ENCODE measurements at places on chromosomes 11 and 22.

DNA sequence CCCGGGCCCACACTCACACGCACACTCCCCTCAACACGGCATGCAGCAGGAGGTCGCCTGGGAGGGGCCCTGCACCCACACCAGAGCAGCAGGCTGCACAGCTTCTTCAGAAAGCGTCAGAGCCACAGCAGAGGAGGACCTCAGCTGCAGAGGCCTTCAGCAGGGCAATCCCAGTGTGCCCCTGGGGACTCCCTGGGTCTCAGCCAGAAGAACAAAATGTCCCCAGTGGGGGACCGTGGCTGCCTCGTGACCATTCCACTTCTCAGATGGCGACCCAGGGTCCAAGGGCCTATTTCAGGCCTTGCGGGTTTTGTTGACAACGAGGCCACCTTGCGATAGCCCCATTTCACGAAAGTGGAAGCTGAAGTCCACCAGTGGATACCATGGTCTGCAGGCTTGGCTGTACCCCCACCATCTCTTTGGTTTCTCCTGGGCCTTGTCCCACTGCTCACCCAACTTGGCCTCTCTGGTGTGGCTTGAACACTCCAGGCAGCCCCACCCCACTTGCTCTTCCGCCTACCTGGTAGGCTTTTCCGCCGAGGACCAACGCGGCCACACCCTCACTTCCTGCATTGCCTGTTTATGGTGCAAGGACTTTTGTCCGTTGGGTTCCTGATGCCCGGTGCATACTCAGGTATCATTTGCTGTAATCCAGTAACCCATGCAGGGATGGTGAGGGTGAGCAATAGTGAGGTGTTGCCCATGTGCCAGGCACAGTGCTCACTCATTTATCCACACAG, 38.1 kb downstream of the MB start:
- no peak for DNase-seq

DNA sequence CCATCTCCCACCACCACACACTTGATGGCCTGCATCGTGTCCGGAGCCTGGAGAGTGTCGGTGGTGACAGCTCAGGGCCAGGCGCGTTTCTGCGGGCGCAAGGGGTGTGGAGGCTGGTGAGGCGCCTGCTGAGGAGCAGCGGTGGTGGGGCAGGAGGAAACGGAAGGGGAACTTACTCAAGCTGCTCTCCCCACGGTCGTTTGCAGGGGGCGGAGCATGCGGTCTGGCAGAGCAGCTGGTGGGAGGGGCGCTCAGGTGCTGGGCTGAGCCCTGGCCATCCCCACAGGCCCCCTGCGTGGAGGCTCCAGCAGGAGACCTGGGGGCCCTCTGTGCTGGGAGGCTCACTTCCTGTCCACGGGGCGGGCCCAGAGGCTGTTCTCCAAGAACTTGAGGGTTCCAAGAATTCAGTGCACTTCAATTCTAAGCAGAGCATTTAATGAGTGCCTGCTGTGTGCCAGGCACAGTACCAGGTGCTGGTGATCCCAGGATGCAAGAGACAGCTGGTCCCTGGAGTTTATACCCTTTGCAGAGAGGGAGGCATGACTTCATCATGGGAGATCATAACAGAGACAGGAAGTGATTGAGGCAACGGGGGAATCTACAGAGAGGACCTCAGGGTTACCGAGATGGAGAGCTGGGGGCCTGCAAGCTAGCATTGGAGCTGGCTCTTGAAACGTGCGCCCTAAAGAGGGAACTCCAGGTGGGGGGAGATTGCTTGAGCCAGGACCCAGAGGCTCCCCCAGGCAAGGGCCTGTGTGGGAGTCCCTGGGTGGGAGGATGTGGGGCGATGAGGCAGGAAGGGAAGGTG, at the start of gene RAC2:
RAC2 (minus strand) TSS at position 156 of the 808 bp plus-strand sequence; CDS start at position 35, 121 bp downstream.
- peak; percentile 85 for DNase-seq

GRCh38 chr11:15370495-15371147, 255.9 kb downstream of the INSC start:
- no peak for DNase-seq

DNA sequence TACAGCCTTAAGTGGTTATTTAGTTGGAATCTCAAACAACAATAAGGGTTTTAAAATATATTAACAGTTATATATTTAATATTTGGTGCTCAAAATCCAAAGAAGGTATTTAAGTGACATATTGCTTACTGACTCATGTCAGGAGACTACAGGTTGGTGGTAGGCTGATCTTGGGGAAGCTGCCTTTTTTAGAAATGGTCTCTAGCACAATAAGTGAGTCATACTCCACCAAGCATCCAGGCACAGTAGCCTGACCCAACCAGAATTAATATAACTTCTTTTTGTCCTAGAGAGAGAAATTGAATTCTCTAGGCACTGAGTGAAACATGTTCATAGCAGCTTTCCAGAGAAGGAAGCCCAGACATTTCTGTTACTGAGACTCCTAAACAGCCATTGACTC, 868.5 kb upstream of the TENM4 start:
- DNase-seq = peak; percentile 50

DNA sequence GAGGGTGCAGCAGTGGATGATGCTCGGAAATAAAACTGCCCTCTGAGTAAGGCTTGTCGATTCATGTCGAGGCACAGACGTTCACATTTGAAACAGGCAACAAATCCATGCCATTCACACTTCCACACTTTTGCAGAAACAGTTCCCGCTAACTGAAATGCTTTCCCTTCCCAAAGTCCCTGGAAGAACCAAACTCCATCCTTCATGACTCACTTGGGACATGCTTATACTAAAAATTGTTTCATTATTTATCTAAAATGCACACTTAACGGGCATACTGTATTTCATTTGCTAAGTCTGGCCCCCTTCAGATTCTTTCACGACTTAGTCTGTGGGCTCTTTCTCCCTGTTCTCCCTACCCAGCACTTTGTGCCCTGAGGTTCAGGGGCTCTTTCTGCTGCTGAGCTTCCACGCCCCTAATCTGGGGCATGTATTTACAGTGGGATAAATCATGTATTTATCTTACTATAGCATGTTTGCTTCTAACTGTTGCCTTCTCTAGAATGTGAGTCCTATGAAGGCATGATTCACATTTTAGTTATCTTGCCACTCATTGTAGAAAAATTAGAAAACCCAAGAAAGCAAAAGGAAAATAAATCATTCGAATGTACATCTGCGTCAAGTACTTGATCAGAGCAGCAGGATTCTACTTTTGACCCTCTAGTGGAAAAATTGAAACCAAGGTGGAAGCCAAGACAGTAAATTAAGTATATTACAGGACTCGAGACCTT, 12.5 kb downstream of the SCGB1A1 start:
- DNase-seq = peak; percentile 67

DNA sequence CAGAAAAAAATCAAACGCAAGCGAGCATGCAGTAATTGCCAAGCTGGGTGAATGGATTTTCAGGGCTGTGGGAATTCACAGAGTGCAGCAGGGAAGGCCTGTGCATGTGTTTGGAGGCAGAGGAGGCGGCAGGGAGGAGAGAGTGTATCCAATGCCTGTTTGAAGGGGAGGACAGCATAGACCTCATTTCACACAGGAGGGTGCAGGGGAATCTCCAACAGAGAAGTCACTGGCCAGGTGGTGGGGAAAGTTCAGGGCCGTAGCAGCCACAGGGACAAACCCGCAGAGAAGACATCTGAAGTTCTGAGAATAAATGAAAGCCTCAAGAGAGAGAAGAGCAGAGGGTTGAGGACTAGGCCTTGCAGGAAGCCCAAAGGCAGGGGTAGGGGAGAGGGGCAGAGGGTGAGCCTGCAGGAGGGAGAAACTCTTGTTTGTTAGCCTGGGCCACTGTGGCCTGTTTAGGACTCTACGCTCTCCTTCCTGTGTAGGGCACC, 19.2 kb upstream of the KDM2A start:
- DNase-seq = no peak

DNA sequence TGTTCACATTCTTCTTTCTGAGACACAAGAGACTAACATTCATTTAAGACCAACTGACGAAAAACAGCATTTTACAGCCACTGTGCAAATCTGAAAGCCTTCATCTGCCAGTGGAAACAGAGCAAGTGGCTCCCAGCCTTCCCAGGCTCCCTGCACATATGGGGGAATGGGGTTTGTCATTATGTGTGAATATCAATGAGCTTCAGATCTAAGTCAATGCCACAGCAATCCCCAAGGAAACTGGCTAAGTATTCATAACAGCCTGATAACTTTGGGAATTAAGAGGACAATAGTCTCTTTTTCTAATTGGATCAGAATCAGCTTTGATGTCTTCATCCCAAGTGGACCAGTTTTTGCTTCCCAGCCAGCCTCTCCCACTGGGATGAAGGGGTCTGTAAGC, 66.9 kb downstream of the ABTB2 start:
- DNase-seq = no peak

DNA sequence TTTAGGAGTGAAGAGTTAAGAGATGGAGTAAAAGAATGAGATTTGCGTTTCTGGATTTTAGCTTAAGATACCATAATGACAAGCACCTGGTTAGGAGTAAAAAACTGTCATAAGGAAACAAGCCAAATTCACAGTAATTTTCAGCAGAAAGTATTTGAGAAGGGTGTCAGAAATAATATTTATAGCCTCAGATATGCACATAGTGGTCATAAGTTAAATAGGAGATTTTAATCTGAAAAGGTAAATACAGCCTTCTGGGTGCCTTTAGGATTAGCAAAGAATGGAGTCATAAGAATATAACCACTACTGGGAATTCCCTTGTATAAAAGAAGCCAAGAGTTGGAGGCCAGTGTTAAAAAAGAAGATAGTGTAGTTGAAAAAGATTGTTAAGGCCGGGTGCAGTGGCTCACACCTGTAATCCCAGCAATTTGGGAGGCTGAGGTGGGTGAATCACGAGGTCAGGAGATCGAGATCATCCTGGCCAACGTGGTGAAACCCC, 160.1 kb downstream of the SWAP70 start:
- no peak for DNase-seq

GRCh38 chr11:19393941-19394340, 153.2 kb upstream of the E2F8 start:
- peak; percentile 69 for DNase-seq

DNA sequence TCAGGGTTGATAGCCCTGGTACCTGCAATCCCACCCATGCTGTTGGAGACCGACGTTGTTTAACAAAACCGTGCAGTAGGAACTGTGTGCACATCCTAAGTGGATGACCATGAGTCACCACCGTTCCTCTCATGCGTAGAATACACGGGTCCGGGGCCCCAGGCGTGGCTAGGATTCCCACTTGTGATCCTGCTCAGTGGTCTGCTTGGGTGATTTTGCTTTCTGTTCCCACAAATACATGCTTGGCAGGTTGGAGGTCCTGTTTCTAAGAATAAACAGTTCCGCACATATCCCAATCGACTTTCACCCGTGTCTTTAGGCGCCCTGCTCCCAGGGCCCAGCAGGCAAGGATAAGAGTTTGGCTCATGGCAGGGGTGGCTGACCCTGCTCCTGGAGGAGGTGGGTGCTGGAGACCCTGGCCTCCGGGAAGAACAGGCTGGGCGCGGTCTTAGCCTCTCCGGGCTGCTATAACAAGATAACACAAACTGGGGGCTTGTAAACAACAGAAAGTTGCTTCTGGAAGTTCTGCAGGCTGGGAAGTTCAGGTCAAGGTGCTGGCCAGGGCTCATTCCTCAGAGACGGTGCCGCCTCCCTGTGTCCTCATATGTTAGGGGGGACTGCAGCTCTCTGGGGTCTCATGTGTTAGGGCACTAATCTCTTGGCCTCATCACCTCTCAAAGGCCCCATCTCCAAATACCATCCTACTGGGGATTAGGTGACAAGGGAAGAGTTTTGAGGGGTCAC, 1028.3 kb downstream of the BRD1 start:
- peak; percentile 7 for DNase-seq

DNA sequence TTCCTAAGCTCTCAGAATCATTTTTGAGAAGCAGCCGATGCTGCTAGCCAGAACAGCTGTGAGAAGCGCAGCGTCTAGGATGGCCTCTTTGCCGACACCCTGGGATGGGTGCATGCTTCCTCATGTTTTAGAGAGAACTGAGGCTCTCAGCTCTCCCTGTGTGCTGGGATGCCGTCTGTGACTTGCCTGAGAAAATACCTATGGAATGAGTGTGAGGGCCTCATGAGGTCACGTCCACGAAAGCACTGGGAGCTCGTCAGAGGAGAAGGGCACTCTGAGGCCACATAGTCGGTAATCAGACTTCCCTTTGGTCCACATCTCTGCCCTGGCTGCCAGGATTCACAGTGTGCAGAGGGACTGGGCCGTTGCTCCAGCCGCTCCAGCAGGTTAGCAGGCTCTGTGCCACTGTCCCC, 54.7 kb downstream of the MICAL3 start:
- peak; percentile 87 for DNase-seq

DNA sequence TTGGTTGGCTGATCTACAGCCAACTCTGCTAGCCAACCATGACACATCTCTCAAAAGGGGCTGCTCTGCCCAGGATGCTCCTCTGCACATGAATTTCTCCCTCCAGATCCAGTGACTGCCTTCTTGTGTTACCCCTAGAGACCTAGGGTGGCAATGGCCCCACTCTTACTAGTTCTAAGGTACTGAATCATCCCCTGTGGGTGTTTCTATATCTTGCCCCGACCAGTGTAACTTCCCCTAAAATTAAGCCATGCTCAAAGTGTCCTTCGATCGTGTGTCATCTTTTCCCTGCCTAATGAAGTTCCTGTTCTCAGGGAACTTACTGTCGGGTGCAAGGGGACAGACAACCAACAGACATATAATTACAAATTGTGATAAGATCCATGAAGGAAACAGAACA, 113.3 kb downstream of the FAM76B start:
- DNase-seq = no peak

DNA sequence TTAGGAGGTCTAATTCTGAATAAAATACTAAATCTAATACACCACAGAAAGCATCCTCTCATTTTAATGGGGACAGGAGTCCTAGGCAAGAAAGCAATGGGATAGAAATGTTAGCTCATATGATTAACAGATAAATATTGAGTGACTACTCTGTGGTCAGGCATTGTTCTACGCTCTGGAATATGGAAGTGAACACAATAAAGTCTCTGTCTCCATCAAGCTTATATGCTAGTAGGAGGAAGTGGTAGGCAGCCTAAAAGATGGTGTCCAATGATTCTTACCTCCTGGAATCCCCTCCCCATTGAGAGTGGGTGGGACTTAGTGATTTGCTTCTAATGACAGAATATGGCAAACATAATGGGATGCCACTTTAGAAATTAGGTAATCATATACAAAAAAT, 160.3 kb upstream of the PDGFD start:
- peak; percentile 6 for DNase-seq

GRCh38 chr11:94665116-94665659, 98.0 kb downstream of the PIWIL4 start:
- DNase-seq = peak; percentile 43

Measured in kidney tubule cell (primary cell).